ENCODE measurements at places on chromosomes 12 and 14. TPM values are rescaled to one million over a fixed set of nuclear protein-coding genes. Genes with fewer than 3 reads are reported as not detected.

The LRP10 gene
- total RNA-seq, result 167 TPM

The LHX5 gene
- not detected for total RNA-seq

The HPD gene
- not detected for total RNA-seq

The TSHR gene
- not detected for total RNA-seq

The RNASE3 gene
- total RNA-seq, result not detected

The OLR1 gene
- 0.28 TPM for total RNA-seq

The ACADS gene
- total RNA-seq, result 7.0 TPM

The MOK gene
- total RNA-seq, result 10.1 TPM

The CLEC9A gene
- total RNA-seq, result not detected

The TAS2R14 gene
- total RNA-seq, result 2.6 TPM

The REC8 gene
- 4.4 TPM for total RNA-seq

The CCDC92 gene
- 68.8 TPM for total RNA-seq

The ERBB3 gene
- total RNA-seq, result 0.52 TPM

The KCNC2 gene
- not detected for total RNA-seq

The SLC11A2 gene
- total RNA-seq, result 26.8 TPM

The PAPOLA gene
- 109 TPM for total RNA-seq

The CCDC184 gene
- total RNA-seq, result 0.22 TPM

The ACAD10 gene
- 13.0 TPM for total RNA-seq

The BBS10 gene
- total RNA-seq, result 11.3 TPM

Measured in chondrocyte (in vitro differentiated cells).